Epithelial cell of esophagus (primary cell): ENCODE measurements at places on chromosomes 2 and 18.
A peak's percentile ranks its signal among the peaks of the same experiment; 100 is the strongest.

- DNase-seq = no peak
Observed at GRCh38 chr18:66562279-66562678, 41.6 kb downstream of the CDH19 start.

GRCh38 chr2:201298462-201299052, 38.2 kb downstream of the CASP8 start:
- peak; percentile 57 for DNase-seq

DNA sequence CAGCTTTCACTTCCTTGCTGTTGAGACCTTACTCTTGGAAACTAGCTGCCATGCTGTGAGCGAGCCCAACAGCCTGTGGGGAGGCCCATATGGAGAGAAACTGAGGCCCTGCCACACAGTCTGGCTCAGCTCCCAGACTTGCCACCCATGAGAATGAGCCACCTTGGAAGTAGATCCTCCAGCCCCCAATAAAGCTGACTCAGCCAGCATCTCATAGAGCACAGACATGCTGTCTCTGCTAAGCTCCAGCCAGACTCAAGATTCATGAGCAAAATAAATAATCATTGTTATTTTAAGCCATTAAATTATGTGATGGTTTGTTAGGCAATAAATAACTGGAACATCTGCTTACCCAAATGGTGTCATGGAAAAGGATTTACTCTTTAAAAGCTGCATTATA, 53.6 kb upstream of the DDX18 start:
- no peak for DNase-seq

GRCh38 chr2:100971221-100971620, 30.9 kb upstream of the RPL31 start:
- no peak for DNase-seq

GRCh38 chr2:238613610-238614009, 186.9 kb downstream of the ASB1 start:
- no peak for DNase-seq

DNA sequence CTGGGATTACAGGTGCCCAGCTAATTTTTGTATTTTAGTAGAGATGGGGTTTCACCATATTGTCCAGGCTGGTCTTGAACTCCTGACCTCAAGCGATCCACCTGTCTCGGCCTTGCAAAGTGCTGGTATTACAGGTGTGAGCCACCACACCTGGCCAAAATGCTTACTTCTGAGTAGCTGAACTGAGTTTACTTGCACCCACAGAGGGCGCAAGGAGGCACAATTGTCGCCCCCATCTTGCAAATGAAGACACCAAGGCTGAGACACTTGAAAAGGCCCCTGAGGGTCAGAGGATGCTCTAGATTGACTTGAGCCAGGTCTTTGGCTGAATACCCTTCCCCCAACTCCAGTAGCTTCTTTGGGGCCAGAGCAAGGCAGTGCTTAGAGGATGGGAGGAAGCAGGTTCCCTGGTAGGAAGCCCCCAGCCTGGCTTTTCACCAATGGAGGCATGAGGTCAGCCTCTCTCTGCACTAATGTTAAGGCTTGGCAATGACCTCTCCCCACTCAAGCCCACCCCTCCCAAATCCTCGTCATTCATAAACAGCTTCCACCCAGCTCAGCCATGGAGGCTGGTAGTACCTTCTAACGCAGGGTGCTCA, 14.5 kb upstream of the KIF1A start:
- no peak for DNase-seq

GRCh38 chr18:37873416-37873815, 307.8 kb upstream of the CELF4 start:
- no peak for DNase-seq
